ENCODE measurements at places on chromosomes 12 and 14.

DNA sequence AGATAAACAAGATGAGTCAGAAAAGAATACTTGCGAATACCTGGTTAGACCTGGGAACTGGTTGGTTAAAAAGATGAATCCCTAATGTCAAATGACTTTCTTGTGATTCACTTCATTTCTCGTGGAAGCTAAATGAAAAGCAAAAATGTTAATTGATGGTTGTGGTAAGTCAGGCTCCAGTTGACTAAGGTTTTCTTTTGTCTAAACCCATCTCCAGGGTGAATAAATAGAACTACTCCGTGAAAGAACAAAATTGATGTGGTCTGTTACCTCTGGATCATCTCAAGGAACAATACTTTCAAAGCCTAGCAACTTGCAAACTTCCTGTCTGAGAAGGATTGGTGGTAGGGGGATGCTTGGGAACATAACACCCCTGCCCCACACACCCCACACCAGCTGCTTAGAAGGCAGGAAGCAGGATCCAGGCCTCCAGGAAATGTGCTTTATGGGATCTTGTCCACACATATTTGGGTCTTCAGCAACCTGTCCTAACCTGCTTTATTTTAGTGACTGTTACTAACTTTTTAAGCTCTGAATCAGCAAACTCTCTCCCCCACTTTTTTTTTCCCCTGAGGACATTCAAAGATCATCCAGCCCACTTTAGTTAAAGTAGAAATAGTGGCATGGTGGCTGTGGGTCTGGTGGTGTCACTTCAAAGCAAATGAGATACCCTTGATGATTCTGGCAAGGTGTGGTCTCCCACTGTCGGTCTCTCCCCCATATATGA, 60.4 kb upstream of the PTHLH start:
- no peak for DNase-seq

DNA sequence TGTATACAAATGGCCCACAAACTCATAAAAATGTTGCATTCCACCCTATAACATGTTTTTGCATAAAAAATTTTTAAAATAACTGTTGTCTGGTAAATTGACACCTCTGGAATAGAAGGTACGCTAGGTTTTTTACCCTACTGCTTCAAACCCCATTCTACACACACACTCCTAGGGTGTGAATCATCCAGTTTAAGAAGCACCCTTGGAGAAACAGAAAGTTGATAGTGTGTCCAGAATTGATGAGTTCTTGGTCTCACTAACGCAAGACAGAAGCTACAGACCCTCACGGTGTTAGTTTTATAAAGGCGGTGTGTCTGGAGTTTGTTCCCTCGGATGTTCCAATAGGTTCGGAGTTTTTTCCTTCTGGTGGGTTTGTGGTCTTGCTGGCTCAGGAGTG, 158.5 kb downstream of the KLRB1 start:
- DNase-seq, result no peak

GRCh38 chr14:74954232-74954946, 1.0 kb downstream of the PGF start:
- DNase-seq, result no peak

GRCh38 chr12:130338794-130339601, 1.3 kb downstream of the PIWIL1 start:
- DNase-seq, result no peak

- no peak for DNase-seq
Observed at GRCh38 chr14:24607081-24607480, 2.4 kb downstream of the GZMH start.

- no peak for DNase-seq
Observed at GRCh38 chr12:49564686-49565405, 3.1 kb downstream of the MCRS1 start.

GRCh38 chr14:24213866-24214662, 776 bp upstream of the CHMP4A start:
- no peak for DNase-seq

GRCh38 chr14:71358209-71358931, 451.1 kb downstream of the PCNX1 start:
- DNase-seq, result no peak
